Hindlimb muscle (tissue), 1 donor: ENCODE measurements at places on chromosomes 7 and 10.

DNA sequence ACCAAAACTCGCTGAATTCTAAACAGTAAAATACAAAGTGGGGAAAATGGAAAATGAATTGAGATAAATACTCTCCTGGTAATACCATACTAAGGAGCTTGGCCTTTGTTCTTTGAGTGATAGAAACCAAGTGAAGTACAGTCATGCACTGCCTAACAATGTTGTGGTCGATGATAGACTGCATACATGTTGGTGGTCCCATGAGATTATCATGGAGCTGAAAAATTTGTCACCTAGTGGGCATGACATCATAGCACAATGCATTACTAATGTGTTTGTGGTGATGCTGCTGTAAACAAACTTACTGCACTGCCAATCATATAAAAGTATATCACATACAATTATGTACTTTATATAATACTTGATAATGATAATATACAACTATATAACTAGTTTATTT lies 419.1 kb downstream of the ARL4A start:
- DNase-seq: no peak

GRCh38 chr7:76381814-76382213 lies 23.0 kb upstream of the YWHAG start:
- no peak for DNase-seq

GRCh38 chr7:64879086-64879730 lies 23.9 kb upstream of the ZNF273 start:
- no peak for DNase-seq

DNA sequence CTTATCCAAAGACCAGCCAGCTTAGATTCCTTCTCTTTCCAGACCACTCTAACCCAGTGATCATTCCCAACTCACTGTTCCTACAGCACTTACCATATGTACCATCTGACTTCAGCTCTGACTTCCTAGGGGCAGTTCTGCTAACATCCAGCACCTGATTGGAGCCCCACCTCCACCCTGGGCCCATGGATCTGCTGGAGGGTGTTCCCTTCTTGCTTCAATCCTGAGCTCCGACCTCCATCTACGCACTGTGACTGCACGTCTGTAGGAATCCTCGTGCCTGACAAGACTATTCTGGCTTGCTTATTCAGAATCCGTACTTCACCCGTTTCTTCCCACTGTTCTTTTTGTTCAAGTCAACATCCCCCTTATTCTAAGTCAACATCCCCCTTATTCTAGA lies 57.6 kb downstream of the HIPK2 start:
- no peak for DNase-seq

- DNase-seq: no peak
These were observed 132.2 kb downstream of the VIPR2 start for GRCh38 chr7:159012353-159013069.
